Psoas muscle (tissue), 8 donors: ENCODE measurements at places on chromosomes 7 and 10. TPM values are rescaled to one million over a fixed set of nuclear protein-coding genes. Genes with fewer than 3 reads are reported as not detected.

HMX2 gene
- not detected for total RNA-seq

DNA sequence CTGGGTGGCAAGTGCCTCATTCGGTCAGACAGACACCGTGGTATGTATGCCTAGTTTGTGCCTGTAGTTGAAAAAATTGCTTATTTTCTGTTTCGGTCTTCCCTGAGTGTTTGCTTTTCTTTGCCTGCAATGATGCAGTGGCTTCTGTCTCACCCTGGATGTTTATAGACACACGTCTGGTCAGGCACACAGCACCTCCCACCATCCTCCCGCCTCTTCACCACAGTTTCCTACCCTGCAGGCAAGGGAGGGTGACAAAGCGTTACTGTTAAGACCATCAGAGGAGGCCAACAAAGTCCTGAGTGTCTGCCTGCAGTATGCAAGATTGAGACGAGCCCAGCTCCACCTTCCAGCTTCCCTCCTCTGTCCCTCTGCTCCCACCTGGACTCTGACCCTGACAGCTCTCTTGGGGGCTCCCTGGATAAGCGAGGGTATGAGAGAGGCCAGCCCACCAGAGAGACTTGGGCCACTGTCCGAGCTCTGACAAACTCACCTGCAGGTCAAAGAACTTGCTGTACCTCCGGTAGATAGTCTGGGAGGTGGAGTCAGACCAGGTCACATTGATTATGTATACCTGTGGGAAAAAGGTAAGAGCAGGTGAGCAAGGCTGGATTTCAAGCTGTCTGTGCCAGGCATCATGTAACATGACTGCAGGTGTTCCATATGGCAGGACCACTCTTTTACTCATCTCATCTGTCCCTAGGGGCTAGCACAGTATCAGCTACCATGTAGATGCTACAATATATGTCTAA is 54.4 kb downstream of the SH3PXD2A start:
- no peak overlapping the region for H3K4me3 ChIP-seq
- no peaks in the 10 kb centered on the region for H3K27me3 ChIP-seq
- H3K36me3 ChIP-seq, result peaks cover 15% of the 10 kb centered on the region
- no peaks in the 10 kb centered on the region for H3K4me1 ChIP-seq
- no peak overlapping the region for H3K27ac ChIP-seq

- H3K4me3 ChIP-seq, result no peak overlapping the region
- H3K27ac ChIP-seq, result no peak overlapping the region
- no peaks in the 10 kb centered on the region for H3K36me3 ChIP-seq
- no peak for DNase-seq
- H3K4me1 ChIP-seq, result no peaks in the 10 kb centered on the region
Measured at GRCh38 chr7:49926720-49927119, 153.3 kb downstream of the VWC2 start.

DNA sequence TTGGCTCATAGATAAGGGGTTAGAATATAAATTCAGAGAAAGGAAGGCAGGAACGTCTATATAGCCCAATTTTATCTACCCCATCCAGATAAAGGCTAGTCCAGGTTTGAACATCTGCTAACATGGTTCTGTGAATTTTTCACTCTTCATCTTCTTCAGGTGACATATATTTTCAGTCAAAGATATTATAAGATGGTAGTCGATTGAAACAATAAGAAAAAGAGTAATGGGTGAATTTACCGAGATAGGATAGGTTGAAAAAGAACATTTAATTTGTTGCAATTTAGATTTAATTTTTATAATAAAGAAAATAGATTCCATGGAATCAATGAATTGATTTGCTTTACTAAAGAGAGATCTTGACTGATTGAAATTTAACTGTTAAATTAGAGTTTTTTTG is at the start of gene OR2F1:
Gene OR2F1 (plus strand): TSS at position 301 of the 400 bp plus-strand sequence. CDS start 5,127 bp downstream, outside the sequence.
- H3K4me1 ChIP-seq, result no peaks in the 10 kb centered on the region
- no peaks in the 10 kb centered on the region for H3K27me3 ChIP-seq
- no peaks in the 10 kb centered on the region for H3K36me3 ChIP-seq
- no peak within 1 kb of the TSS for H3K4me3 ChIP-seq
- DNase-seq, result no peak
- H3K27ac ChIP-seq, result no peak within 1 kb of the TSS

GRCh38 chr10:51014680-51015389 is 59.5 kb upstream of the PRKG1 start:
- H3K4me1 ChIP-seq, result peaks cover 5% of the 10 kb centered on the region
- H3K27me3 ChIP-seq, result no peaks in the 10 kb centered on the region
- DNase-seq, result no peak
- H3K36me3 ChIP-seq, result no peaks in the 10 kb centered on the region
- H3K27ac ChIP-seq, result no peak overlapping the region
- no peak overlapping the region for H3K4me3 ChIP-seq

DNA sequence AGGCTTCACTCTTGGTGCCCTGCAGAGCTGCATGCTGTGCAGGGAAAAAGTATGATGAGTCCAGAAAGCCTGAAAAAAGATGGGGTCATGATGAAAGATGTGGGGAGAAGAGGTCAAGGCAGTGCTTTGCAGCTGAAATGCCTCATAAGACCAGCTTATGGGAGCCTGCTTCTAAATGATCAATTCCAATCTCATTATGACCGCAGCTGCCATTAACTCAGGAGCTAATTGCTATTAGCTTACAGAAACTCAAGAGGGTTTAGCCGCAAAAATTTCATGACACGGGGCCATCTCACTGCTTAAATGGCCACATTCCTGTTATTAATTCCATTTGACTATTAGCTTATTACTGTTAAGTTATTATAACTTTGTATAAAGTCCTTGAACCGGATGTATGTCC is 502.9 kb upstream of the ZMIZ1 start:
- H3K36me3 ChIP-seq, result no peaks in the 10 kb centered on the region
- no peaks in the 10 kb centered on the region for H3K4me1 ChIP-seq
- H3K27ac ChIP-seq, result no peak overlapping the region
- H3K4me3 ChIP-seq, result no peak overlapping the region

DNA sequence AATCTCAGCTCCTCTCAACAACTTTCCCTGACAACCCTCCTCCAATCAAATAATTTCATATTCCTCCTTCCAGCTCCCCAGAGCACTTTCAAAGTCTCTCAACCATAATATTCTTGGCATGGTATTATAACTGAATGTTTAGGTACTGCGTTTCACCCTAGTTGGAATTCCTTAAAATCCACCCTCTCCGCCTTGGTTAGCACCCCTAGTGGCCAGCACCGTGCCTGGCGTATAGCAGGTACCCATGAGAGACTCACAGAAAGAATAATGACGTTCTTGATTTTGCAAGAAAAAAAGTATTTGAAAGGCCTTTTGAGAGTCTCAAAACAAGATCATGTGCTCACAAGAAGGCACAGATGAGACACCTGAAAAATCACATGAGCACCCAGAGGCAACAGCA is 50.9 kb downstream of the GLI3 start:
- DNase-seq, result no peak
- H3K4me1 ChIP-seq, result no peaks in the 10 kb centered on the region
- H3K27me3 ChIP-seq, result no peaks in the 10 kb centered on the region
- no peak overlapping the region for H3K27ac ChIP-seq
- no peaks in the 10 kb centered on the region for H3K36me3 ChIP-seq

ADRA2A gene
- total RNA-seq, result 0.30 TPM

GRCh38 chr10:88725798-88726197 is 19.7 kb downstream of the LIPK start:
- DNase-seq, result no peak
- no peaks in the 10 kb centered on the region for H3K27me3 ChIP-seq
- H3K4me3 ChIP-seq, result no peak overlapping the region
- no peak overlapping the region for H3K27ac ChIP-seq
- H3K36me3 ChIP-seq, result no peaks in the 10 kb centered on the region

TAS2R5 gene
- total RNA-seq, result 0.66 TPM

- no peaks in the 10 kb centered on the region for H3K36me3 ChIP-seq
- no peak overlapping the region for H3K4me3 ChIP-seq
- peaks cover 30% of the 10 kb centered on the region for H3K4me1 ChIP-seq
- no peak overlapping the region for H3K27ac ChIP-seq
- DNase-seq, result no peak
Measured at GRCh38 chr10:71776481-71776925, 3.2 kb upstream of the VSIR start.

- H3K4me3 ChIP-seq, result no peak overlapping the region
- no peaks in the 10 kb centered on the region for H3K4me1 ChIP-seq
- DNase-seq, result peak; percentile 34
- no peaks in the 10 kb centered on the region for H3K36me3 ChIP-seq
- no peaks in the 10 kb centered on the region for H3K27me3 ChIP-seq
- H3K27ac ChIP-seq, result no peak overlapping the region
Measured at GRCh38 chr7:38049679-38050078, 128.4 kb upstream of the STARD3NL start.

DNA sequence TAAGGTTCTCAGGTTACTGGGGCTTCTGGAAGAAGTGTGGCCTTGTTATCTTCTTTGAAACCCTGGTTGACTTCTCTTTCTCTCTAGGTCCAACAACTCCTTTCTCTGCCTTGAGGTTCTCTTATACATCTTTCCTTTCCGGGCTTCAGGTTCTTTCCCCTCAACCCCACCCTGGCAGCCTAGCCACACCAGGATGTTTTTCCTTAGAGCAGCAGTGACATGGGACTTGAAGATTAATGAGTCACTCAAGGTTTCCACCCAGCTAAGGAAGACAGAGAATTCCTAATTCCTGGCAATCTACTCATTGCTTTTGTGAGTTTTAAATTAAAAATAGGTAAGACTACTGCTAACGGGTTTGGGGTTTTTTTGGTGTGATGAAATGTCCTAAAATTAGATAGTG is 121.8 kb upstream of the HPS1 start:
- no peak overlapping the region for H3K27ac ChIP-seq
- no peaks in the 10 kb centered on the region for H3K36me3 ChIP-seq
- no peak overlapping the region for H3K4me3 ChIP-seq
- H3K4me1 ChIP-seq, result no peaks in the 10 kb centered on the region

URGCP gene
- 41.6 TPM for total RNA-seq

- no peak overlapping the region for H3K4me3 ChIP-seq
- H3K4me1 ChIP-seq, result no peaks in the 10 kb centered on the region
- no peak for DNase-seq
Measured at GRCh38 chr10:99851825-99852224, 69.4 kb downstream of the ABCC2 start.

UFSP1 gene
- total RNA-seq, result 6.7 TPM

OR2A5 gene
- total RNA-seq, result not detected

SPDYE16 gene
- 0.40 TPM for total RNA-seq

DNA sequence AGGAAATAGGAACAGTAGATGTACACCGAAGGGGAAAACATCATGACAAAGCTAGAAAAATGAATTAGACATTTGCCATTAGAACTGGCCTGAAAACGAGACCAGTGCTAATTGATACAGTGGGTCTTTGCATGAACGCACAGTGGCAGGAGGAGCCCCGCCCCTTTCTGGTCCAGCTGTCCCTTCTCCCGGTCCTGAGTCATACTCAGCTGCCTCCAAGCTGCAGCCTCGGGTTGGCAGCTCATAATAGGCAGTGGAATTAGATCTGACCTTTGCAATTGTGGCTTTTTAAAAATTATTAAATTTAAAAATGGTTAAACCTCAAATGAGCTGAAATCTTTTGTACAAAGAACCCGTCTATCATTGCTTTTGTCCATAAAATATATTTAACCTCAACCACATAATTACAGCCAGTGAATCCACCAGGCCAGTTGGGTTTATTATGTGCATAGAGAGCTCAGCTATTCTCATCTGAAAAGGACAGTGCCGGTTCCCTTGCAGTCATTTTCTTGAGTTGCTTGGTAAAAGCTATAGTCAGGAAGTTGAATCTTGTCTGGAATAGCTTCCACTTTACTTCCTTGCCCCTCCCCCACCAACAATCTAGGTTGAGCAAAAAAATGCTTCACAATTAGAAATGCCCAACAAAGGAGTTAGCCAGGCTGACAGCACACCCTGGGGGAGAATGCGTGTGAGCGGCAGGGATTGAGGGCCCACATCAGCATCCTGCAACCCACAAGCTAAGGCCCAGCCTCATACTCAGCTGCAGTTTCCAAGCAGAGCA is 147.1 kb downstream of the BUB3 start:
- H3K36me3 ChIP-seq, result no peaks in the 10 kb centered on the region
- no peaks in the 10 kb centered on the region for H3K4me1 ChIP-seq
- no peak overlapping the region for H3K4me3 ChIP-seq
- H3K27ac ChIP-seq, result no peak overlapping the region
- H3K27me3 ChIP-seq, result no peaks in the 10 kb centered on the region

SPDYE8 gene
- not detected for total RNA-seq

HACD1 gene
- total RNA-seq, result 35.7 TPM

GRCh38 chr7:4733936-4734528 is 41.4 kb upstream of the AP5Z1 start:
- peak overlapping the region; percentile 89 for H3K27ac ChIP-seq
- no peak for DNase-seq
- no peaks in the 10 kb centered on the region for H3K27me3 ChIP-seq
- peaks cover 34% of the 10 kb centered on the region for H3K4me1 ChIP-seq
- H3K4me3 ChIP-seq, result peak overlapping the region; percentile 39

- DNase-seq, result no peak
- no peaks in the 10 kb centered on the region for H3K4me1 ChIP-seq
- no peak overlapping the region for H3K4me3 ChIP-seq
- no peaks in the 10 kb centered on the region for H3K36me3 ChIP-seq
Measured at GRCh38 chr7:92766461-92767003, 69.8 kb downstream of the CDK6 start.

DNA sequence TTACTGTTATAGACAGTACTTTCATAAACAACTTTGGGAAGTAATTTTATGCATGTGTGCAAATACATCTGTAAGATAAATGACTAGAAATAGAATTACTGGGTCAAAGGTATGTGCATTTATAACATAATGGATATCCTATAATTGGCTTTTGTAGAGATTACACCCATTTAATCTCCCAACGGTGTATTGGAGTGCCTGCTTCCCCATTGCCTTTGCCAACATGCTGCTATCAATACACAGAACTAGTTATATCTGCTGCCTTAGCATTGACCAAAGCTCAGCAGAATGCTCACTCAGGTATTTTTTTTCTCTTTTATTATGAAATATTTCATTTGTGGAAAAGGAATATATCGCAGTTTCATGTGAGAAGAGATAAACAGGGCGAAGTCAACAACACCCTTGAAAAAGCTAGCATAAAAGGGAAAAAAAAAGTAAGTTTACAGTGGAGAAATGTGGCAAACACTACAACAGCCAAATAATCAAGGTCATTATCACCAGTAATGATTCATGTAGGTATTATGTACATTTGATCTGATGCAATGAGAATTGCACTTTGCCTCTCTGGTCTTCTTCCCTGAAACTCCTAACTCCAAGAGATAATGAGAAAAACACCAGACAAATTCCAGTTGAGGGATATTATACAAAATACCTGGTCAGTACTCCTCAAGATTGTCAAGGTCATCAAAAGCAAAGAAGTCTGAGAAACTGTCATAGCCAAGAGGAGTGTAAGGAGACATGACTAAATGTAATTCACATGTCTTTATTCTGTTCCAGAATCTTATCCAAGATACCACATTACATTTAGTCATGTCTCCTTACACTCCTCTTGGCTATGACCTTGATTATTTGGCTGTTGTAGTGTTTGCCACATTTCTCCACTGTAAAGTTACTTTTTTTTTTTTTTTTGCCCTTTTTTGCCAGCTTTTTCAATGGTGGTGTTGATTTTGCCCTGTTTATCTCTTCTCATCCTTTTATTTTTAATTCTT is 36.8 kb downstream of the MARCHF5 start:
- H3K4me3 ChIP-seq, result no peak overlapping the region
- DNase-seq, result no peak
- no peak overlapping the region for H3K27ac ChIP-seq
